NCI-H526 (cell line): ENCODE measurements at places on chromosomes 16 and 17.
A peak's percentile ranks its signal among the peaks of the same experiment; 100 is the strongest.

DNA sequence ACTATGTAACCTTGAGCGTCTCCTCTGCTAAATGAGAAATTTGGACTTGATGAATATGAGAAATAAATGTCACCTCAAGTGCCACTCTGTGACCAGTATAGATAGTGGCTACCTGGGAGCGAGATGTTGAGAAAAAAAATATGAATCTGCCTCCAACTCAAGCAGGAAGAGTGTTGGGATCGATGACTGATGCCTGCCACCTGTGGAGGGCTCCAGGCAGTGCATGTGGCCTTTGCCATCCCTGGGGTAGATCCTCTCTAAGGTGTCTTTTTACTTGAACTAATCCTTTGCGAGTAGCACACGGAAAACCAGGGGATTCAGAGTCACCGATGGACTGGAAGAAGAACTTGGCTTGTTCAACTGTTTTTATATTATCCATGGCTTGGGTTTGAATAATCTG, 9.4 kb downstream of the CCDC182 start:
- DNase-seq, result peak; percentile 88

GRCh38 chr16:22098405-22099255, 6.3 kb downstream of the VWA3A start:
- DNase-seq, result peak; percentile 79

DNA sequence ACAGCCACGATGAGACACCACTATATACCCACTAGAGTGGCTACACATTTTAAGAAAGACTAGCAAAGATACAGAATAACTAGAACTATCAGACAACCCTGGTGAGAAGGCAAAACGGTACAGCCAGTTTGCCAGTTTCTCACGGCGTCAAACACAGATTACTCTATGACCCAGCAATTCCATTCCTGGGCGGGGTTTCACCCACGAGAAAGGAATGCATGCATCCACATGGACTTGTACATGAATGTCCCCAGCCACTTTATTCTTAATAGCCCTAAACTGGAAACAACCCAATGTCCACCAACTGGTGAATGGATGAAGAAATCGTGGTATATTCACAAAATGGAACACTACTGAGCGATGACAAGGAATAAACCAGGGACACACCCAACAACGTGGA, 74.5 kb downstream of the MYH10 start:
- DNase-seq, result no peak

- DNase-seq, result no peak
These were observed 64.1 kb upstream of the SREBF1 start for GRCh38 chr17:17900615-17901520.
